Pericardium fibroblast (primary cell): ENCODE measurements at places on chromosomes 1 and 21. TPM values are rescaled to one million over a fixed set of nuclear protein-coding genes. Genes with fewer than 3 reads are reported as not detected.

The TGFBR3 gene
- total RNA-seq = 20.0 and 34.2 TPM in 2 replicates

The FCRL1 gene
- total RNA-seq = not detected in 2 replicates

The KCNT2 gene
- 5.2 and 8.2 TPM in 2 replicates for total RNA-seq

The TRIM33 gene
- 12.8 and 14.4 TPM in 2 replicates for total RNA-seq

The FOXD2 gene
- total RNA-seq = 0.23 and 2.2 TPM in 2 replicates

The PLXNA2 gene
- total RNA-seq = 6.7 and 18.1 TPM in 2 replicates

The SIM2 gene
- 1.8 TPM in 1 of 2 replicates, not detected in the other for total RNA-seq

The SGIP1 gene
- total RNA-seq = under 0.01 and 0.68 TPM in 2 replicates

The TLR5 gene
- total RNA-seq = 0.17 and 0.70 TPM in 2 replicates

The TSEN15 gene
- total RNA-seq = 28.0 and 50.1 TPM in 2 replicates

The DDOST gene
- total RNA-seq = 275 and 357 TPM in 2 replicates

The IL20 gene
- not detected in 2 replicates for total RNA-seq

The CD34 gene
- 6.6 and 32.9 TPM in 2 replicates for total RNA-seq

The GNG4 gene
- 0.09 and 0.58 TPM in 2 replicates for total RNA-seq

The TTC22 gene
- not detected in 2 replicates for total RNA-seq

The FALEC gene
- total RNA-seq = not detected in 2 replicates

The LAD1 gene
- 8.6 TPM in 1 of 2 replicates, not detected in the other for total RNA-seq

The HSD3B1 gene
- not detected in 2 replicates for total RNA-seq

The OR2L2 gene
- not detected in 2 replicates for total RNA-seq

The MYBPH gene
- total RNA-seq = 0.93 and 12.5 TPM in 2 replicates

The C1QTNF12 gene
- total RNA-seq = 0.26 and 3.9 TPM in 2 replicates

The GNAT2 gene
- 0.17 TPM in 1 of 2 replicates, not detected in the other for total RNA-seq

The S100B gene
- total RNA-seq = 0.09 and 0.70 TPM in 2 replicates

The PRELP gene
- total RNA-seq = 0.26 and 3.6 TPM in 2 replicates

The PRDM16 gene
- total RNA-seq = under 0.01 TPM in 1 of 2 replicates, not detected in the other

The USP1 gene
- 11.3 and 17.5 TPM in 2 replicates for total RNA-seq

The ANKRD65 gene
- 0.35 and 2.9 TPM in 2 replicates for total RNA-seq

The MFSD2A gene
- total RNA-seq = 2.8 and 7.2 TPM in 2 replicates

The DEGS1 gene
- 90.2 and 124 TPM in 2 replicates for total RNA-seq

The C1orf141 gene
- not detected in 2 replicates for total RNA-seq

The SLC6A17 gene
- 0.26 TPM in 1 of 2 replicates, not detected in the other for total RNA-seq

The KIF1B gene
- total RNA-seq = 15.1 and 22.8 TPM in 2 replicates

The LYSMD1 gene
- 11.0 and 15.9 TPM in 2 replicates for total RNA-seq

The OR10J1 gene
- not detected in 2 replicates for total RNA-seq

The LAPTM5 gene
- 0.35 TPM in 1 of 2 replicates, not detected in the other for total RNA-seq

The CHIT1 gene
- total RNA-seq = not detected in 2 replicates

The MNDA gene
- total RNA-seq = not detected in 2 replicates

The DCLRE1B gene
- total RNA-seq = 4.8 and 7.1 TPM in 2 replicates
